ENCODE measurements at places on chromosomes 12 and 14.

DNA sequence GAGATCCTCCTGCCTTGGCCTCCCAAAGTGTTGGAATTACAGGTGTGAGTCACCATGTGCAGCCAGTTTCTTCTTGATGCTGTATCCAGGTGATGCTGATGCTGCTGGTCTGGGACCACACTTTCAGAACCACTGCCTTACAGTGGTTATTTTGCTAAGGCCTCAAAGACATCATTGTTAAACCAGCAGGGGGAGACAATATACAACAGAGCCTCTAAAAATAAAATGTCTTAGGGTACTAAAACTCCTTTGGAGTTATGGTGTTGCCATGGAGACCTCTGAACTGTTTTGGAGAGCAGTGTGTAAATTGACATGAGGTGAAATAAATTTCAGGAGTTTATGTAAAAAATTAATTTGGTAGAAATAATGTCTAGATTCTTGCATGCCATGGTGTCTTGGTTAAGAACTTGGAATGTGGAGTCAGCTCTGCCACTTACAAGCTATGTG lies 1.1 kb upstream of the ARG2 start:
- peak; percentile 37 for DNase-seq

- no peak for DNase-seq
Measured at GRCh38 chr14:31879661-31880348, 197.3 kb upstream of the ARHGAP5 start.

GRCh38 chr12:13103391-13104033 lies at the start of gene GSG1:
GSG1 (minus strand) TSS chr12:13103667; CDS start chr12:13103512, 155 bp downstream.
- DNase-seq, result no peak

DNA sequence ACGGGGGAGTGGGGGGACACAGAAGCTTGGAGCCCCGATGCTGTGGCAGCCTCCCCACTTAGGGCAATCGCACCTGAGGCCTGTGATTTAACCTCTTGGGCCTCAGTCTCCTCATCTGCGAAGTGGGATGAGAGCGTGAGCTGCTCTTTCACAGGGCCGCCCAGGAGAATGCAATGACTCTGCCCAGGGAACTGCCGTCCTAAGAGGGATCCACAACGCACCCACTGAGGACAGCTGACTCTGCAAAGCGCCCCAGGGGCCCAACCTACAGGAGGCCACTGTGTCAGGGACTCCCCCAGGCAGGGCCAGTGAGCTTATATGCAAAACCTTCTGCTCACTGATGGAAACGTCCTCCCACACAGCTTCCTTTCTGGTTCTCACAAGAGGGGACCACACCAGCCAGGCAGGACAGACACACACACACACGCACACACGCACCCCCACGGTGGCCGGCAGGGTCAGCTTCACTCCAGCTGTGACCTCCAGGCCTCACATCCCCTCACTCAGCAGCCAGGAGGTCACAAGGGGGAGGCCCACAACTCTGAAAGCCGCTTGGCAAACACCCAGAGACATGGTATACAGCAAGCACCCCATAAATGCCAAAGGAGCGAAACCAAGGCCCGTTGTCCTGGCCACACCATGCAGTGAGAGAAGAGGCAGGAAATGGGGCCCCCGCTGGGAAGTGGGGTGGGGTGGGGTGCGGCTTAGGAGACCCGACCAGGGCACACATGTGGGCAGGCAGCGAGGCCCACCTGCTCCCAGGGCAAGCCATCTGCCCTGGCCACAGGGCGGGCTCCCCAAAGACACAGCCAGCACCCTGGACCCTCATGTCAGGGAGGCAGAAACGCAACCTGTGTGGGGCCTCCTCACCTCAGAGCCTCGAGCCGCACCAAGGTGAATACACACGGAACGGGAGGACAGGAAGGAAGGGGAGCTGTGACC lies 73.3 kb downstream of the NCOR2 start:
- no peak for DNase-seq

DNA sequence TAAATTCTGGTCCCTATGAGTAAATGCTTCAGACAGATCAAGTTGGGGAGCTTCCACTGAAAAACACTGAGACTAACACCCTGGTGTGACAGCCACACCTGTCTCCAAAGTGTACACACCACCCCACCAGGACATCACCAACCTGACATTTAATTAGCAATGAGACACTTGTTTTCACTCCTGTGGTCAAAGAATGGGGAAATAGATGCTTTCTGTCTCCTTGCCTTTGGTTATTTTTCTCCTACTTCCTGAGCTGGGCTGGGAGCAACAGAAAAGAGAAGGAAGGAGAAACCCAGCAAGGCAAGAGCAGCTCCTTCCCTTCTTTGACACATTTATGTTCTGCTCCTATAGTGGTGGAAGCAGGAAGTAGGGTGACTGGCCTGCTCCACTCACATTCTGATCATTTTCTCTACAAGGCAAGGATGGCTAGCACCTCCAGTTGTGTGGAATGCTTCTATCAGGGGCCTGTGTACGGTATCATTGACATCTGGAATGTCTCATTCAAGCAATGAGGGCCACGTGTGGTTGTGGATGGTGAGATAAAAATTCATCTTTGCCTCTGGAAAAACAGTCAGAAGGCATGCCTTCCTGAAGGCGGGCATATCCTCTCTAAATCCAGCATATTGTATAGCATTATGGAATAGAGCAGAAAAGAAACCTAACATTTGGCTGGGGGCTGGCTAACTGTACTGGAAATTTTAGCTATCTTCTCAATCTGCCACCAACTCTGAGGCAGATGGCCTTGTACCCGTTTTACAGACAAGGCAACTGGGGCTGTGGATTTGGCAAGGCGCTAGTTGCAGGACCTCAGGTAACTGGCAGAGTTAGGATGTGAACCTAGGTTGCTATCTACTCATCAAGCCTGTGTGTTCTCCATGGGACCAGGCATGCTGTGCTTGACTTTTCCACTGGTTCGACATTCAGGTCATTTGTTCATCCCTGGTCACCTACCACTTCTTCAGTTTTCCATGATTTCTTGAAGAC lies 24.8 kb upstream of the LGALS3 start:
- DNase-seq, result no peak

DNA sequence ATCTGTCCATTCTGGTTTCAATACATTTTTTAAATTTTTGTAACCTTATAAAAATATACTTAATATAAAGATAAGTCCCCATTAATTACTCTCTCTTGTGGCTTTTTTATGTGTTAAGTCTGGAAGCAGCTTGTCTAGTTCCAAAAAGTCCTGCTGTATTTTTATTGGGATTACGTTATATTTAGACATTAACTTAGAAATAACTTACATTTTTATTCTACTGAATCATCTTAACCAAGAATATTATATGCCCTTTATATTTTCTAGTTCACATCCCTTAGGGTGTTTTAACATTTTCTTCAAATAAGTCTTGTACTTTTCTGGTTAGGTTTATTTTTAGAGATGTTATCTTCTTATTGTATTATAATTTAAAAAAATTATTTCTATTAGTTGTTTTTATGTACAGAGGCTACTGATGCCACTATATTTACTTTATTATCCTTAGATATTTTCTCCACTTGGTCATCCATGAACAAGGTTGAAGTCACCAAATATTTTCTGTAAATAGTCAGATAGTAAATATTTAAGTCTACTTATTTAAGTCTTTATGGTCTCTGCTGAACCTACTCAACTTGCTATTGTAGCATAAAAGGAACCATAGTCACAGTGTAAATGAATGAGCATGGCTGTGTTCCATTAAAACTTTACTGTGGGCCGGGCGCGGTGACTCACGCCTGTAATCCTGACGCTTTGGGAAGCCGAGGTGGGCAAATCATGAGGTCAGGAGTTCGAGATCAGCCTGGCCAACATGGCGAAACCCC lies 132.4 kb upstream of the NEDD1 start:
- no peak for DNase-seq

All from brain pericyte (primary cell).